Activated naive CD8-positive, alpha-beta T cell treated with anti-CD3 and anti-CD28 coated beads, Interleukin-2, amount 50 U/mL, for 24 hours (primary cell): ENCODE measurements at places on chromosomes 3 and 15.
A peak's percentile ranks its signal among the peaks of the same experiment; 100 is the strongest.

GRCh38 chr3:66052721-66053549, 14.2 kb upstream of the MAGI1 start:
- no peak for DNase-seq

DNA sequence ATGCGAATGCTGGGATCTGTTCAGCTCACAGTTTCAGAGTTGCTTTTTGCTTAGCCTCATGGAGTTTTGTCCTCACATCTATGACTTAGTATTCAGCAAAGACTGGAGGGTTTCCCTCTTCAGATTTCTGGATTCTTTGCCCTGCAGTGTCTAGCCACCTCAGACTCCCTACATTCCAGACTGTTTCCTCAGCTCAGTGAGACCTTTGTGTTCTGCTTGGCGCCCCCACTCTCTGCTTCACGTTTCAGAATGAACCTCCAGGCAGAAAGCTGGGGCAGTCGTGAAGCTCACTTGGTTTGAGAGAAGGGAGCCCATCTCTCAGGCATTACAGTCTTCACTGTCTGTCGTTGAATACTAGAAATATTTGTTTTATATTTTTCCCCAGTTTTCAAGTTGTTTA, 118.1 kb downstream of the CACNA1D start:
- DNase-seq, result no peak

GRCh38 chr15:38696109-38696727, 131.6 kb upstream of the RASGRP1 start:
- DNase-seq, result peak; percentile 69

DNA sequence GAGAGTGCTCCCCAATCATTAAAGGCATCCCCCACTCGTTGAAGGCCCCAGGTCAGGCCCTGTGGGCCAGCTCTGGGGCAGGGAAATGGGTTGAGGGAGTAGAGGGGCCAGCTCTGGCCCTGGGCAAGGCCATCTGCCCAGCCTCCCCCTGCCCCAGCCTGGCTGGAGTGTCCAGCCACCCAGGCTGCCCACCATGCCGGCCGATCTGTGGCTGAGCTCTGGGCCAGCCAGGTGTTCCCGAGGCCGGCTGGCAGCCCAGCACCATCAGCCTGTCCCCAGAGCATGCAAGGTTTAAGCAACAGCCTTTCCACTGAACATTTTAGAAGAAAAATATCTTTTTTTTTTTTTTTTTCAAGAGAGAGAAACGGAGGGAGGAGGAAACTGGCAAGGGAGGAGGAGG, 62.8 kb upstream of the LINGO1 start:
- no peak for DNase-seq

DNA sequence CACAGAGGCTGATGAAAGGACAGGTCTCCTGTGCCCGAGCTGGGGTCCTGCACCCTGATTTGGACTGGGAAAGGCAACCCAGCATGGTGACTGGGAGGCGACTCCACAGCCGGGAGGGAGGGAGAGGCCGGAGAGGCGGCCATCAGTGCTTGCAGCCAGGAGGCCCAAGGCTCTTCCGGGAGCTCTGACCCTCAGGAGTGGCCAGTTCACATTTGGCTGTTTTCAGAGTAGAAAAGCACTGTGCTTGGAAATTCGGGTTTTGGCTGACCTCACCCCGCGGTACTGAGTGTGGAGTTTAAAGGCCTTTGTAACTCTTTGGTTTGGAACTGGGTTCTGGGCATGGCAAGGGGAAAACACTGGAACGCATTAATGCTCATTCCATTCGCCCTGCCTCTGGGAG, 31.9 kb downstream of the SMAD6 start:
- DNase-seq, result no peak

DNA sequence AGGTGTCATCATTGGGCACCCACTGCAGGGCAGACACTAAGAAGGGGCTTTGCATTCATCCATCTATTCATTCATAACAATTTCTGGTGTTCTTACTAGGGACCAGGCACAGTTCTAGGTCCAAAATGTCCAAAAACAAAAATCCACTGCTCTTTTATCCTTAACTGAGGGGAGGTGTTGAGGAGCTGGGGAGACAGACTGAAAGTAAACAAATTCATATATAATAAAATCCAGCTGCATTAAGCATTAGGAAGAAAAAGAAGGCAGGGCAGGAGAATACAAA, 1.1 kb downstream of the EIF4E3 start:
- no peak for DNase-seq

GRCh38 chr15:45572617-45573016, 14.6 kb upstream of the BLOC1S6 start:
- DNase-seq, result no peak
